Stimulated activated CD4-positive, alpha-beta T cell treated with anti-CD3 and anti-CD28 coated beads, Interleukin-1b, Interleukin-23, amount 100 ng/mL, for 48 hours (primary cell): ENCODE measurements at places on chromosomes 4 and X.

- no peak for DNase-seq
These were observed 371.6 kb upstream of the EMCN start for GRCh38 chr4:100889401-100889800.

DNA sequence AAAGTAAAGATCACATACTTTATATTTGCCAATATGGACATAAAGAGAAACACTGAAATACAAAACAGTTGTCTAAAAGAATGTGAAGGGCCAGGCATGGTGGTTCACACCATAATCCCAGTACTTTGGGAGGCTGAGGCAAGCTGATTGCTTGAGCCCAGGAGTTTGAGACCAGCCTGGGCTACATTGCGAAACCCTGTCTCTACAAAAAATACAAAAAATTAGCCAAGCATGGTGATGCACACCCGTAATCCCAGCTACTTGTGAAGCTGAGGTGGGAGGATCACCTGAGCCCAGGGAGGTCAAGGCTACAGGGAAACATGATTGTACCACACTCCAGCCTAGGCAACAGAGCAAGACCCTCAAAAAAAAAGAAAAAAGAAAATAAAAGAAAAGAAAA, 11.8 kb downstream of the RBM47 start:
- no peak for DNase-seq

DNA sequence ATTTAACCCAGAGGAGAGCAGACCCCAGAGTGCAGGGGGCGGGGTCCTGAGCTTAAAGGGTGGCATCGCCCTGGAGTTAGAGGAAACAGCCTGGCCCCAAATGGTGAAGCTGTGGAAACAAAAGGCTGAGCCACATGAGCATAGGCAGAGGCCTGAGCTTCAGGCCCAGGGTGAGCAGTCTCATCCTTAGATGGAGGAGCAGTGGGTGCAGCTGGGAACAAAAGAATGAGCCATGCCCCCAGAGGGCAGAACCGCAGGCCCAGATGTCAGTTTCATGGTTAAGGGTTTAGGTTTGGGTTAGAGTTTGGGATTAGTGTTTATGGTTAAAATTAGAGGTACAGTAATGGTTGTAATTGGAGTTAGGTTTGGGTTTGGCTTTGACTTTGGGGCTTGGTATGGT, 44.4 kb upstream of the IL9R start:
- DNase-seq, result no peak

DNA sequence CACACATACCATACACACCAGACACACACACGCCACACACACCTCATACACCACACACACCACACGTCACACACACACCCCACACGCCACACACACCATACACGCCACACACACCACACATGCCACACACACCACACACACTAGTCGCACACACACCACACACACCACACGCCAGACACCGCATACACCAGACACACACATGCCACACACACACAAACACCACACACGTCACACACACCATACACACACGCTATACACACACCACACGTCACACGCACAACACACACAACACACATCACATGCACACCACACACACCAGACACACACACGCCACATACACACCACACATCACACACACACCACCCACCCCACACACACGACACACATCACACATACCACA, 32.0 kb downstream of the FAM53A start:
- no peak for DNase-seq

DNA sequence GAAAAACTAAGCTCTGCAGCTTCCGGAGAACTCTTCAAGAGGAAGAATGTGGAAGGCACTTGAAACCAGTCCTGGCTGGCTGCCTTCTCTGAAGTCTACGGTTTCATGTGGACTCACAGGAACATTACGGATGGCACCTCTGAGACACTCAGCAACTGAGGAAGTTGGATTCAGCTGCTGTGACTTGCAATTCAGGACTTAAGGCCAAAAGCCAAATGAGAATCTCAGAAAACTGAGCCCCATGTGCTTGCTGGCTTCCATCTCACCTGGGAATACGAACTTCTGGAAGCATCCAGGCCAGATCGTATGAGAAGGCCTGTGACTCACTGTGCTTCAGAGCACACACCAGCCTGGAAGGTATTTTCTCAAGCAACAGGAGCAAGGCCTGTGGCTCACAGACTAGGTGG, 107.8 kb upstream of the GPC4 start:
- no peak for DNase-seq

DNA sequence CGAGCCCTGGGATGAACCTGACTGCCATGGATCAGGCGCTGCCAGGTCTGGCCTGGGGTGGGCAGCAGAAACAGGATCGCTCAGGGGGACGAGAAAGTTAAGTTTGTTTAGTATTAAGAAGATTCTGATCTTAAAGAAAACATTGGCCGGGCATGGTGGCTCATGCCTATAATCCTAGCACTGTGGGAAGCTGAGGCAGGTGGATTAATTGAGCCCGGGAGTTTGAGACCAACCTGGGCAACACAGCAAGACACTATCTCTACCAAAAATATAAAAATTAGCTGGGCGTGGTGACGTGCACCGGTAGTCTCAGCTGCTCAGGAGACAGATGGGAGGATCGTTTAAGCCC, 696 bp upstream of the FLNA start:
- no peak for DNase-seq

DNA sequence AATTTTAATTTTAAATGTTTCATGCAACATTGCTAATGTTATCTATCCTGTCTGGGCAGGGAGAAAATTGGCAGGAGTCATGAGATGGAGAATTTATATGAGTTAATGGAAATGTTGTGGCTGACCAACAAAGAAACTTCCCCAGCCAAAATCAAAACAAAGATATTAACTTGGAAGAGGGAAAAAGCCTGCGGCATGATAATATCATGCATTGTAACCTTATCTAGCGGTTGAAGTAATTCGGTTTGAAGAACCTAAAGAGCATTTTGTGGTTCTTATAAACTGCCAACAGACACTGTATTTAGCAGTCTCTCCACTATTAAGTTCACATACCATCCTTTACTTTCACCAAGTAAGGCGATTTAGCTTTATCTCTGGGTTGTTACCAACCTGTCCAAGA, 42.3 kb downstream of the DKK2 start:
- no peak for DNase-seq

DNA sequence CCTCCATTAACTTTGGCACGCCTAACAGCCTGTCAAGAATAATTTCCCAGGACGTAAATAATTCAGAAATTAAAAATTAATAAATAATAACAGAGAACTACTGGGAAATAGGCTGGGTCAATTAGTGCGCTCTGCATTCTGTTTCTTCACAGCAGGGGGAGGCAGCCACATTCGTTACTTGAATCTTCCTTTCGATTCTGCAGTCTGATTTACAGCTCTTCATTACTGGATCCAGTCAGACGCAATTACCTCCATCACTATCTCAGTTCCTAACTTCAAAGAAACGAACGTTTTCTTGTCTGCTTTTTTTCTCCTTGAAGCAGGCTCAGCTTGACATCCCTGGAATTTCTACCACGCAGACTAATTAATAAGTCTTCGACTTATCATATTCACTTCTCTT, 9.0 kb upstream of the RPL34 start:
- DNase-seq, result no peak

GRCh38 chr4:118739022-118739713, 54.0 kb downstream of the METTL14 start:
- no peak for DNase-seq

GRCh38 chrX:53476371-53476770, 42.2 kb upstream of the HSD17B10 start:
- DNase-seq, result no peak

DNA sequence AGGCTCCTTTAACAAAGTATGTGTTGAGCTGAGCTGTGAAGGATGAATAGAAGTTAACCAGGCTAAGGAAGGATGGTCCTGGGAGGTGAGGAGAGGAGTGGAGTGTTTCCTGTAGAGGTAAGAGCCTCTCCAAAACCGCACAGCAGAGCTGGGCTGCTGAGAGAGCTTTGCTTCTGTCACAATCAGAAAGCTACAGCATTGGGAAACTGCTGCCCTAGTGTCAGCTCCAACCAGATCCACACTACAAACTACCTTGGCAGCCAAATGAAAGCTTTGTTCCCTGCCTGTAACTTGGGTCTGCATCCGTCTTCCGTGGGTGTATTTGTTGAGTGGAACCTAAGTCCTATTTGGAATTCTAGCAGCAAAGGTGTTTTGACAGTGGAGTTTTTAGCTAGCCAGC, 91.8 kb downstream of the REPS2 start:
- DNase-seq, result no peak

- no peak for DNase-seq
These were observed 36.0 kb upstream of the TTC29 start for GRCh38 chr4:146981651-146982050.

- DNase-seq, result no peak
These were observed 205.0 kb upstream of the TECRL start for GRCh38 chr4:64614276-64614675.

DNA sequence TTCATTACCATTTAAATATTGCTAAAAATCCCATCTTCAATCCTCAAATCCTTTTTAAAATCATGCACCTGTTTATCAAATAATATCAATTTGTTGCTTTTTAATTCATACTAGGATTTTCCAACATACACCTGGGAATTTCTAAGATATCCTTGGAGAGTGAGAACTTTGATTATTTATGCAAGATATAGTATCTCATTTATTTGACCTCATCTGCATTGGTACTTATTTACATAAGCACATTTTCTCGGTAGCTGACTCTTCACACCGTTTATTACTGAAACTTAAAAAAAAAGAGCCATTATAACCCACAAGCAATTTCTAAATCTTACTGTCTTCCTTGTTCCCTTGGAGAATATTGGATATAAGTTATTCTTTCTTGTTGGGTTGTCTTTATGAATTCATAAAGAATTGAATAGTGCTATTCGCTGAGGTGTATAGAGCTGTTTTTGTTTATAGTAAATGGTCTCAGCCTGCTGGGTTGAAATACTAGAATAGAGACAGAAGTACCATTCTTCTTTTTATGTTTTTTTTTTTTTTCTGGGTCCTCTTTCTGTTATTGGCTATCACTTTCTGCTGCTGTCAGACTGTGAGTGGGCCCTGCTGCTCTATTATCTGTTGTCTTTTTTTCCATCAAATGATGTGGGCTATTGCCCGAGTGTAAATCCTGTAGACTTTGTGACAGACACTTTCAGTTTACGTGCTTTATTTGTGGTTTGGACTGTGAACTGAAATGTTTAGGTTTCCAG, 2.9 kb downstream of the UGT8 start:
- no peak for DNase-seq

GRCh38 chrX:56233682-56234081, 1.5 kb downstream of the KLF8 start:
- no peak for DNase-seq

DNA sequence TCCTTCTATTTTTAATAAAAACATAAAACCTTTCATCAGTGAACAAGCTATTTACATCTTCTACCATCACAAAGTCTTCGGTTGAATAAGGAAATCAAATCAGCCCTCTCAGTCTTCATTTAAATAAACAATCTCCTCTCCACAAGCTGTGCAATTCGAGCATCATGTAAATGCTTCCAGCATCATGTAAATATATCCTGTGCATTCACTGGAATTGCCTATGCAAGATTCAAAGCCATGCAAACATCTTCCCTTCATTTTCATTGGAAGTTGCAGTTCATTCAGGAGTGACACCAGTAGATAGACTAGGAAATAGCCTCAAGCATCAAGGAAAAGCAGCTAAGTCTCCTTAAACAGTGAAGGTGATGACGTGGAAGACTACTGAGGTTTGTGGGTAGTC, 77.7 kb upstream of the PCDH19 start:
- no peak for DNase-seq

GRCh38 chr4:76582074-76582816, 147.2 kb downstream of the SHROOM3 start:
- no peak for DNase-seq

GRCh38 chr4:169899295-169899694, 126.9 kb downstream of the MFAP3L start:
- DNase-seq, result no peak

GRCh38 chrX:41265615-41266014, 68.3 kb upstream of the DDX3X start:
- DNase-seq, result peak; percentile 81

DNA sequence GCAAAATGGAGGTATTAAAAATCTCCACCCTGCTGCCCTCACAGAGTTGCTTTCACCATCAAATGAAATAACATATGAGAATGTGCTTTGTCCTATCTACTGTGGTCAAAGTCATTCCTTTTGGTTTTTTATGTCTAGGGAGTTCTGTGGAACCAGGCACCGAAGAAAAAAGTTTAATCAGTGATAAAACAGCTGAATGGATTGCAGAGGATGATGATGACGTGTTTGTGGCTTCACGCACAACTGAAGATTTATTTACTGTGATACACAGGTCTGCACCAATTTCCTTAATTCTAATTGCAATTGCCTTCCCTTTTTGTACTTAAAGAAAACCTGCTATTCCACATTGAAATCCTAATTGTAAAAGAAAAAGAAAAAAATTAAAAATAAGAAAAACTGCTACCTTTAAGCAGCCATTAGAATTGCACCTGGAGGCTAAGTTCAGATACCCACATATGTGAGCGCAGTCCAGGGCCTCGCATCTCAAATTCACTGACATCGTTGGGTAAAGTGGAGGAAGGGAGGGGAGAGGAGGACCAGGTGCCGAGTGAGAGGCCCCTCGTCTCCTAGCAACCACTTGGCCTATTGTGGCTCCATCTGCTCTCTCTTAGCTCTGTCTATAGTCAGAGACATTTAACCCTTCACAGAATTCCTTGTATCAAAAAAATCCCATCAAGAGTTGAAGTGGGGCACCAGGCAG, 10.5 kb upstream of the RTL5 start:
- no peak for DNase-seq

DNA sequence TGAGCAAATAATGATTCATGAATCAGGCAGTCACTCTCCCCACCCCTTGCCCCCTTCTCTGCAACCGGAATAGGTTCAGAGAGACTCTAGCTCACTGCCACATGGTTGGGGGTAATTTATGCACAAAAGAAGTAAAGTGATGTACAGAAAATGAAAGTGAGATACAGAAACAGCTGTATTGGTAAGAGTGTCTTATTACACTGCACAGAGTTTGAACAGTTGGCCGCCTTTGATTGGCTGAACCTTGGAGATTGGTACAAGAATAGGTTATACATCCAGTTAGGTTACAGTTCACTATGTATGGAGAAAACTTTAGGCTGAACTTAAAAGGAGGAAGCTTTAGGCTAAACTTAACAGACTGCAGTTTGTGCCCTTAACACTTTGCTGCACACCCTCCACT, 34.6 kb upstream of the DIAPH2 start:
- no peak for DNase-seq

- no peak for DNase-seq
These were observed 79.7 kb downstream of the ABCB7 start for GRCh38 chrX:75076429-75076828.
